ENCODE measurements at places on chromosomes 5 and 9.
A peak's percentile ranks its signal among the peaks of the same experiment; 100 is the strongest.

GRCh38 chr9:123424131-123424530, 68.1 kb downstream of the CRB2 start:
- no peak for DNase-seq

DNA sequence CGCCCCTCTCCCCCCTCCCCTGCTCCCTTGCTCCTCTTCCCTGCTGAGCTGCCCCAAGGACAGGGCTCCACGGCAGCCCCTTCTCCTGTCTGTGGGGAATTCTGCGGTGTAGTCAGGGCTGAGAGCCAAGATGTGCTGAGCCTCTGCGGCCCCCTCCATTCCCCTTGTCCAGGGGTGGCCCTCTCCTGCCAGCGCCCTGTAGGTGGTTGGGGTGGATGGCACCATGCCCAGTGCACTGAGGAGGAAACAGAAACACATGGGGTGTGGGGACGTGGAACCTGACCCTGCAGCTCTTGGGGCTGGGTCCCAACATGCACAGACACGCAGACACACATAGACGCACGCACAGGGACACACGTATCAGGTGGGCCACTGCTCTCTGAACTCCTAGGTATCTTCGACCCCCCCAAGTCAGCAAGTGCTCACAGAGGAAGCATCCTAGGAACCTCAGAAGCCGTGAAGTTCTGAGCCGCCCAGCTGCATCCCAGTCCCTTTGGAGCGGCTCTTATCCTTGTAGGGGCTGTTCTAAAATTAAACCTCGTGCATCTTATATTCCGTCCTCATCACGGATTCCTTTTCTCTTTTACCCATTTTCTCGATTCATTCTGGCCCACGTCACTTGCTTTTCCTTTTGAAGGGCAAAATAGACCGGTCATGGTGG, 64.8 kb downstream of the HMCN2 start:
- DNase-seq = peak; percentile 38

DNA sequence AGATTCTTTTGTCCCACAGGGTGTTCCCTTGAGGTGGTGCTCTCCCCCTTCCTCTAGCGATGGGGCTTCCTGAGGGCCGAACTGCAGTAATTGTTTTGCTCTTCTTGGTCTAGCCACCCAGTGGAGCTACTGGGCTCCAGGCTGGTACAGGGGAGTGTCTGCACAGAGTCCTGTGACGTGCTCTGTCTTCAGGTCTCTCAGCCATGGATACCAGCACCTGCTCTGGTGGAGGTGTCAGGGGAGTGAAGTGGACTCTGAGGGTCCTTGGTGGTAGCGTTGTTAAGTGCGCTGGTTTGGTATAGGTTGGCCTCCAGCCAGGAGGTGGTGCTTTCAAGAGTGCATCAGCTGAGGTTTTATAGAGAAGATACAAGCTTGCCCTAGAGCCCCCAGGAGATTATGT, 20.4 kb upstream of the CEP72 start:
- no peak for DNase-seq

- DNase-seq = no peak
Measured at GRCh38 chr5:172835290-172835993, 1.4 kb downstream of the ERGIC1 start.

GRCh38 chr9:12502520-12502919, 190.7 kb upstream of the TYRP1 start:
- DNase-seq = no peak

- DNase-seq = no peak
Measured at GRCh38 chr9:133842174-133842573, 104.0 kb upstream of the SARDH start.

DNA sequence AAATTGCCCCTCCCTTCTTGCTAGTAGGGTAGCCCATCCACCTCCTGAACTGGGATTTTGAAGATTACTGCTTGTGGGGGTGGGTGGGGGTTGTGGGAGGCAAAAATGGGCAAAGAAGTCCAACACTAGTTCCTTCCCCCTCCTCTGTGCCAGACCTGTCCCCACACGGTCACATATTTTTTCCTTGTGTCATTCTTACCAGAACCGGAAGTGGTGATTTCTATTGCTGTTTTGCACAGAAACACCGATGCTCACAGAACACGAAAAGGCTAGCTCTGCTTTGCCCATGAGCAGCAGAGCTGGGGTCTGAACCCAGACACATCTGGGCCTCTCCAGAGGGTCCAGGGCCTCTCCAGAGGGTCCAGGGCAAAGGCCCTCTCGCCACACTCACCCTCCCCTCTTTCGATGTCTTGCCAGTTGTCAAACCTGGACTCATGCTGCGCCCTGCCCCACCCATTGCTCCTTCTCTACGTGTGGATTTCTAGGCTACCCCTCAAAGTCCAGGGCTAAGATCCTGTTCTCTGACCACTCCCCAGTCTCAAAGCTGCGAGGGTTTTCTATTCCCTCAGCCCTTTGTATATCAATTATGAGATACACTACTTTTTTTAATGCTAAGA, 264.4 kb upstream of the MSX2 start:
- DNase-seq = peak; percentile 4

- DNase-seq = no peak
Measured at GRCh38 chr9:112789473-112789872, 38.9 kb downstream of the SNX30 start.

GRCh38 chr9:90296539-90296938, 346.1 kb downstream of the DIRAS2 start:
- DNase-seq = no peak

DNA sequence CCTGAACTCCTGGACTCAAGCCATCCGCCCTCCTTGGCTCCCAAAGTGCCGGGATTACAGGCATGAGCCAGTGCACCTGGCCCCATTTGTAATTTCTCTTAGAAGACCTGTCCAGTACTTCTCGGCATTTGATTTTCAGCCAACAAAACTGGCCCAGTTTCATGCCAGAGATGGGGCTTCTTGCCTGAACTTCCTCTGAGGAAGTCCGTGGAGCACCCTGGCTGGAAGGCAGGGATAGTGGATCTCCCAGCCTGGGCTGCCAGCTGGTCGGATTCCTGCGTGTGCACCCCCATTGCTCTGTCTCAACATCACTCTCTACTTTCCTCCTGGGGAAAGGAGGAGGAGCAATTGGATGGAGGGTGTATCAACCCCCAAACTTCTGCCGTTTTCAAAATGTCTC, 39.0 kb downstream of the FAM78A start:
- no peak for DNase-seq

DNA sequence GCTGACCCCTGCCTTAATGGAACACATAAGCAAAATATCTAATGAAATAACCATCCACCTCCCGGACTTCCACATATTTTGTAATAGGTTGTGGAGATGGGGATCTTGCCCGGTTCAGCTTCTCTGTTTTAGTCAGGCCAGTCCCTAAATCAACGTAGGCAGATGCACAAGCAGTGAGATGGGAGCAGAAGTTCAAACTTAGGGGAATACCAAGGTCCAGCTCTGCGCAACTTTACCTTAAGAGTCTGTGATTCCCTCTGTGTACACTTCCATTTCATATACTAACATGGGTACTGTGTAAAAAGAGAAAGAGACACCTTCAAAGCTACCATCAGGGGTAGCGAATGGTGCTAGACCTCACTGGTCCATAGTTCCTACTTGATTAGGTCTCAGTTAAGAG, 110.9 kb downstream of the NTRK2 start:
- DNase-seq = no peak

DNA sequence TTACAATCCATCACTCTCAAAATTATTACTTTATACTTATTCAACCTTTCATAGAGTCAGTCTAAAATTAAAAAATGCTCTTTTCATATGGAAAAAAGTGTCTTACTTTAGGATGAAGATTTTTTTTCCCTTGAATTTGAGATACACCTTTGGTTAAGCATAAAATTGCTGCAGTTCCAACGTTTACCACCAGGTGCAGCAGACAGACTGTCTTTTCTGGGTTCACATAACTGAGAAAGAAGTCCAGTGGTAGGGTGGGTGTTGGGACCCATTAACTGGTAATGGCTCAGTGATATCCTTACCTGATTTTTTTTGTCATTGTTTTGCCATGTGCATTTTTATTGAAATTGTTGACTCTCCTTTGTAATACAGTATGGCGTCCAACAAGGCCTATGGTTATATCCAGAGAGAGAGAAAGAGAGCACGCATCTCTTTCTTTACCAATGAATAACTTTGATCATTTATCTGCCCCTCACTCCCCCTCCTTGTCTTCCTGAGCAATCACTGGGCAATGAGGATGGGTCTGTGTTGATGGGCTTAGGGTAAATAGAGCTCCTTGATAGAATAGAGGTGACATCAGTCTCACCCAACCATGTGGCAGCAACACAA, 98.4 kb downstream of the FBXL7 start:
- DNase-seq = peak; percentile 30

DNA sequence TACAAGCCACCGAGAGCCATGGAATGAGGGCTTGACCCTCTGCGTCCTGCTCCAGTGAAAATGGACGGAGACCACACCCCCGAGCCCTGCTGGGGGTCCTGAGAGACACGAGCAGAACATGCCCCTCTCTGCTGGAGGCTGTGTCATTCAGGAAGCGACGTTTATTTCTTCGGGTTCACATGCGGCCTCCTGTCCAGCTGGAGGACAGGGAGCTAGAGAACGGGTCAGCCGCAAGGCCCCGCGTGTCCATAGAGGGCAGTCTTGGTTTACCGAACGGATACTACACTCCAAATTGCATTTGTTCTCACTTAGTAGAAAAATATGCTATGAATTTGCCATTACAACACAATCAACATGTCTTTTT, 36.1 kb downstream of the MRPL36 start:
- DNase-seq = peak; percentile 12

DNA sequence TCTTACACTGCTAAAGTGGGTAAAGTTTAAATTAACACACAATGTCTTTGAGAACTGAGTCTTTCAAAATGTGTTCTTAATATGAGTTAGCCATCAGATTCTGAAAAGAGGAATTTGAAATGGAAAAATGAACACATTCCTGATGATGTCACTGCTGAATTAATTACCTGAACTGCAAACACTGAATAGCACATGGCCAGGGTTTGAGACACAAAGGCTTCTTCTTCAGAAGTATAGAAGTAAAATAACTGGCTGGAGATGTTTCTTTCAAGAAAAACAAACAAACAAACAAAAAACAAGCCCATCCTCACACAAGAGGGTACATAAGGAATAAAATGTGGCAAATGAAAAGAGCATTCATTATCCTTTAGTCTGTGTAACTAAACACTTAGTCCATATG, 7.1 kb downstream of the GLIS3 start:
- DNase-seq = peak; percentile 27

DNA sequence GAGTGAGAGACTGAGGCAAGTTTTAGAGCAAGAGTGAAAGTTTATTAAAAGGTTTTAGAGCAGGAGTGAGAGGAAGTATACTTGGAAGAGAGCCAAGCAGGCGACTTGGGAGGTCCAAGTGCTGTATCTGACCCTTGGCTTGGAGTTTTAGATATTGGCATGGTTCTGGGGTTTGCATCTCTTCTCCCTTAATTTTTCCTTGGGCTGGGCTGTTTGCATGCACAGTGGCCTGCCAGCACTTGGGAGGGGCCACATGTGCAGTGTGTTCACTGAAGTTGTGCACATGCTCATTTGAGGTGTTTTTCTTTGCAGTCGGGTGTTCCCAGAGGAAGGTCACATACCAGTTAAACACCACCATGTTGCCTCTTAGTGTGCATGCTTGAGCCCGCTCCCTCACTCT, 464.1 kb downstream of the DMRT2 start:
- peak; percentile 29 for DNase-seq

DNA sequence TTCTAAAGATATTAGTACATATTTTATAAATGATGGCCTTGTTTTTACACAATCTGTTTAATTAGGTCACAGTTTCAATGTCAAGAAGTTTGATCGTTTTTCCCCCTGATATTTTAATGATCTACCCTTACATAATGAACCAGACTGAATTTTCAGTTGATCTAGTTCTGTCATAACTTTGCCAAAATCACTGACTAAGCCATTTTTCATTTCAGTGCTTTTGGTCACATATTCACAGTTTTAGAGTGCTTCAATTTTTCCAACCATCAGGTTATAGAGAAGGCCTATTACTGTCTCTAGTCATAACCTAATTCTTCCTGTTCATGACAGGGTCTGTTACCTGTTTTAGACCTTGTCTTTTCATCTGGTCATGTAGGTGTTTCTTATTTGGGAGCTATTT, 577.9 kb upstream of the PTPRD start:
- no peak for DNase-seq

All from epithelial cell of esophagus (primary cell).